ENCODE measurements at places on chromosomes 6 and 20.
A peak's percentile ranks its signal among the peaks of the same experiment; 100 is the strongest.

DNA sequence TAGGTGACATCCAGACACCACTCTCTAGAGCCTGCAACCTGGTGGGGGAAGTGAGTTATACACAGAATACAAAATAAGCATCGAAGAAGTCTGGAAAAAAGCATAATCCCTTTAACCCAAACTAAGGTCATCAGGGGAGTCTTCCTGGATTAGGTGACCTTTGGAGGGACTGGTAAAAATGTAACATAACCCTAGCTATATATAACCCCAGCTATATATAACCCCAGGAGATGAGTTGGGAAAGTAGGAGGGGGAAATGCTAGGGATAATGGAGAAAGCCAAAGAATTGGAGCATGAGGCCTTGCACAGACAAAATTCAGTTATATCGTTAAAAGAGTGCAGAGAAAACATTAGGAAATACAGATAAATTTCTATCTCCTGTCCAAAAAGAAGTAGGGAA, 164.8 kb downstream of the QRSL1 start:
- DNase-seq, result no peak

DNA sequence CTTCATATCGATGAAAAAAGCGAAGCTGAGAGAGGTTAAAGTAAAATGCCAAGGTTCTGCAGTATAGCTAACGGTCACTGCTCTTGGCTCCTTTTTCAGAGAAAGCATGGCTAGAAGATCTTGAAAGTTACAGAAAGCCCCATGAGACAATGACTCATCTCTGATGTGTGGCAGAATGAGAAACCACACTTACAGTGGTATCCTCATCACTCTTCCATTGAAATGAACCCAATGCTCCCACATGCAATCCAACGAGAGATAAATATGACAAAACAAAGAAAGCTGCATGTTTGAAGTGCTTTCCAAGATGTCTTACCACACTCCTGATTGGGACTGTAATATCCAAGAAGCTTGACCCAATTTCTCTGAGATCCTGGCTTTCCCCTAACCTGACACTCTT, 694.9 kb downstream of the PRKN start:
- DNase-seq, result no peak

- DNase-seq, result no peak
Observed at GRCh38 chr6:47071681-47072080, 29.5 kb upstream of the ADGRF1 start.

DNA sequence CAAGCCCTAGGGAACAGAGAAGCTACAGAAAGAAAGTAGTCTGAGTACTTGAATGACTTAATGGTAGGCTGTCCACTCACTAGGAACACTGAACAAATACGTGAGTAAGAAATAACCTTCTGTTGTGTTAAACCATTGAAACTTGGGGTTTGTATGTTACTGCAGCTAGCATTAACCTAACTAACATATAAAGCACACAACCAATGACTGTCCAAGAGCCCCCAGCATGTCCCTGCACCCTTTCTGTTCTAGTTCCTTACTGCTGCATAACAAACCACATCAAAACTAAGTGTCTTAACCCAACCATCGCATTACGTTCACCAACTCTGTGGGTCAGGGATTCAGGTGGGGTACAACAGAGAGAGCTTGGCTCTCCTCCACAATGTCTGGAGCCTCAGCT, 10.5 kb upstream of the RNF8 start:
- DNase-seq, result no peak

DNA sequence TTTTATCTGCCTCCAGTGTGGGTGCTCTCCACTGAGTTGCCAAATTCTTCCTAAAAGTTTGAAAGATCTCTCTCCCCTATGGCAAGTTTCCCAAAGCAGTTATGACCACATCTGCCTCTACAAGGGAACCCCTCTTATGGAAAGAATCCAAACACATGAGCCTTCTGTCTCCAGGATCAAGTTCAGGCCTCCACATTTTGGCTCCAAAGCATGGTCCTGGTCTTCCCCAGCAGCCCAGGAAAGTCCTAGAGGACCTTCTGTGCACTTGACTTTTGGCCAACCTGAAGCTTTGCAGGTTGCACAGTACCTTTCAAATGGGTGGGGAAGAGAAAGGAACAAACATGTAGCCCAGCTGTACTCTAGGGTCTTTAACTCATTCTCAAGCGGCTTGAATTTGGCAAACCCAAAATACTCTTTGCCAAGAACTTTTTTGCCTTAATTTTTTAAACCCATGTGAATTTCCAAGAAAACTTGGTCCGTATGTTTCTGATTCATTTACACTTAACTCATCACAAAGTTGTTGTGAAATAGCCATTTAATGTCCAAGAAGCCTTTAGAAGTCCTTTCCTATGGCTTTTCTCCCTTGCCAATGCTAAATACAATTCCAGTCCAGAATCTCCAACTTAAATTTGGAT, 240.1 kb upstream of the TBX18 start:
- no peak for DNase-seq

DNA sequence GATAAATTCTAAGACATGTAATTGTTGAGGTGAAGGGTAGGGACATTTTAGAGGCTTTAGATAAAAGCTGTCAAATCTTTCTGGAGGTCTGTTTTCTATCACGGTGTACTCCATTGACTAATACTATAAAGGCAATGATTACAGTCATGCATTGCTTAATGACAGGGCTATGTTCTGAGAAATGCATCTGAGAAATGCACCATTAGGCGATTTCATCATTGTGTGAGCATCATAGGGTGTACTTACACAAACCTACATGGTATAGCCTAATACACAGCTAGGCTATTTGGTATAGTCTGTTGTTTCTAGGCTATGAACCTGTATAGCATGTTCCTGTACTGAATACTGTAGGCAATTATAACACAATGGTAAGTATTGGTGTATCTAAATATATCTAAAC, 71.3 kb upstream of the FYN start:
- DNase-seq, result no peak

DNA sequence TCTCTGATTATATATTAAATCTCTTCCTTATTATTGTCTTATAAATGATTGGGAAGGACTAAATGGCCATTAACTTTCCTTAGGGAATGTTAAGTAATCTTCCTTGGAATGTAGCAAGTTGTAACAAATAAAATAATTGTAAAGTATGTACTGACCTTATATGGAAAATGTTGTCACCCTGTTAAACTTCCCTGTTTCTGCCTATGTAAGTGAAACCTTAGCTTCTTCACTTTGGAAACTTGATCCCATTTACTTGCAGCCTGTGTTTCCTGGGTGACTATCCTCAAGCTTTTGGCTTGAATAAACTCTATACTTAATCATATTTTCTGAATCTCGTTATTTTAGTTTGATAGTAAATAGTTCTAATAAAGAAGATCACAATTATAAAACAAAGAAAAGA, 519.5 kb upstream of the PTCHD4 start:
- no peak for DNase-seq

DNA sequence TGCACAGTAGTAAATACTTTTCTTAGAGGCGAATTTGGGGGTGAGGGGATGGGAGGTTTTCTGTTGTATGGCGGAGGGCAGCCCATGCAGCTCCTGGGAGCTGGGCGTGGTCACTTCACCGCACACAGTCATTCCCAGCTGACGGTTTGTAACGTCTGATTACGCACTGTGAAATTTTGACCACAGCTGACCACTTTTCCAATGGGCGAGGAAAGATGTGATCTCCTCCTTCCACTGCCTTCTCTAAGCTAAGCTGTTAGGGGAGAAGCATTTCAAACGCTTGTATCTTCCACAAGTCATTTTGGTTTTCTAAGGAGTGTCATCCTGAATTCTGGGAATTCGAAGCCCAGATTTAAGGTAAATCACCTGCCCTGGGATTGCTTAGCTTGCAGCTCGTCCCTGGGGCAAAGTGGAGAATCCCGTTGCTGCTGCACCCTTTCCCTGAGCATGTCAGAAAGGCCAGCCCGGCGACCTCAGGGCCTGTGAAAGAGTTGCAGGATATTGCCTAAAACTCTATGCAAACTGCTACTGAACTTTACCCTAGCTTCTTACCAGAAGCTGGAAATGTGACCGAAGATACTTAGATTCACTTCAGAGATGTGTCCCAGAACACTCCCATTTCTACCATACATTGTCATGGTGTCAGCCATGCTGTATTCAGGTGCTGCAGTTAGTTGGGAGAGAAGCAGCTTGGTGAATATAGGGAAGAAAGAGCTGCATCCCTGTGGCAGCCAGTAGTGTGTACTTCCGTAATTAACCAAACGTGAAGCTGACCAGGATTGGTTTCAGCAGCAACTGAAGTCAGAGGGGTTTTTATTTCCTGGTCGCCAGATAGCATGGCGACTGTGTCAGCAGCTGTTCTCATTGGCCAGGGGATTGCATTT, 58.9 kb downstream of the RREB1 start:
- DNase-seq, result peak; percentile 77

DNA sequence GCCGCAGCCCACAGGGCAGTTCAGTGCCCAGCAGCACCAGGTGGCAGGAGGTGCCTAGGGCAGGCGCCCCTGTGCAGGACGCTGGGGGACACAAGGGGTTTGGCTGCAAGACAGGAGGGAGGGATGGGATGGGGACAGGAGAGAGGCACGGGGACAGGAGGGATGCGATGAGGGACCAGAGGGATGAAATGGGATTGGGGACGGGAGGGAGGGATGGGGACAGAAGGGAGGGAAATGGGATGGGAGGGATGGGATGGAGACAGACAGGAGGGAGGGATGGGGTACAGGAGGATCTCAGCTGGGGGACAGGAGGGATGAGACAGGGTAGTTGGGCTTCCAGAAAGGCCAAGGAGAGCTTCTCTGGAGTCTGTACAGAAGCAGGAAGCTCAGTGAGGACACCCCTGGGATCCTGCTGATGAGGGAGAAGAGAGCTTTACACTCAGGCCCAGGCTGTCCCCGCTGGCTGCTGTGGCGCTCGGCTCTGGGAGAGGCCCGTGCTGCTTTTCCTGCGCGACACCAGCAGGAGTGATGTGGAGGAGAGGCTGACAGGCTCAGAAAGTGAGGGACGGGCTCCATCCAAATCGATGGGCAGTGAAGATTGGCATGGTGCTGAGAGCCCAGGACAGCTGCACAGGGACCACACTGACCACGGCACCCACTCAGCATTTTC, 400.8 kb downstream of the SMOC2 start:
- DNase-seq, result no peak

DNA sequence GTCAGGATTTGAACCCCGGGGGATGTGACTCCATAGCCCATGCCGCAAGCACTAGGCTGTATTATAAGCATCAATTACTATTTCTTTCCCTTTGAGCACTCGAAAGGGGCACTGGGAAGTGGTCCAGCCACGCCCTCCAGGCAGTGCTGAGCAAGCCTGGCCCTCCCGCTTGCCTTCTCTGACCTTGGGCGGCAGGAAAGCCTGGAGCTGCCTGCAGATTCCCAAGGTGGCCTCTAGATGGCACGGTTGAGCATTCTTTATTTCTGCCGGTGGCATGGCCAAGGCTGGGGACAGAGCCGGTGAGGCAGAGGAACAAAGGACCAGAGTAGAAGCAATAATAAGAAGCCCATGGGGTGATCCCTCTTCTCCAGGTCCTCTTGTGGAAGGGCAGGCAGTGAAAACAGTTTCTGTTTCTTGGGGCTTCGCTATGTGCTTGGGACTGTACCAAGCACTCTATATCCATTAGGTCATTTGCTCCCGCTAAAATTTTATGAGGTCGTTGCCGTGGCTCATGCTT, 32.0 kb downstream of the ARHGAP40 start:
- DNase-seq, result peak; percentile 50

- DNase-seq, result peak; percentile 83
Observed at GRCh38 chr20:37356387-37356786, 10.4 kb downstream of the SRC start.

DNA sequence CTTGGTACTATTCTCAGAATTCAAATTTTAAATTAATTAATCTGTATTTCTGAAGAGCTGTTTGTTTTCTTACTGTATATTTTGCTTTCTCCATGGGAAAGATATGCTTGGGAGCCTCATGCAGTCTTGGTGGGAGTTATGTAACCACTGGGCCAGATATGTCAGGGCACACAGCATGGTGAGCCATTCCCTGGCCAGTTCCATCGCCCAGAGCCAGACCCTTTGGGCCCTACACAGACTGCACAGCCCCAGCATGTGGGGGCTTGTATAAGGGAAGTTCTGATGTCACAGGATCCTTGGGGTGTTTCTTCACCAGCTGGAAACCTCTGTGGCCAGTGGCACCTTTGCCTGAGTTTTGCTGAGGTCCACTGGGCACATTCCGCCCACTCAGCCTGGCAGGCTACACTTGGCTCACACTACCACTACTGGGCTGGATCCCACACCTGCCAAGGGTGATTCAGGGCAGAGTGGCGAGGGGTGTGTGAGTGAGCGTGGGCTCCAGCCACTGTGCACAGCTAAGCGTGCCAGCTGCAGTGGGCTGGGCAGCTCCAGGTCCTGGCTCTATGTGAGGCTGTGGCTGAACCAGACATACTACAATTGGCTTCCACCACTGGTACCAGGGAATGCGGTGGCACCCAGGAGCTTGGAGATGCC, 293.5 kb downstream of the ARHGAP18 start:
- DNase-seq, result no peak

- peak; percentile 14 for DNase-seq
Observed at GRCh38 chr20:40575851-40576250, 113.2 kb downstream of the MAFB start.

- no peak for DNase-seq
Observed at GRCh38 chr6:56232436-56232835, 14.9 kb downstream of the COL21A1 start.

DNA sequence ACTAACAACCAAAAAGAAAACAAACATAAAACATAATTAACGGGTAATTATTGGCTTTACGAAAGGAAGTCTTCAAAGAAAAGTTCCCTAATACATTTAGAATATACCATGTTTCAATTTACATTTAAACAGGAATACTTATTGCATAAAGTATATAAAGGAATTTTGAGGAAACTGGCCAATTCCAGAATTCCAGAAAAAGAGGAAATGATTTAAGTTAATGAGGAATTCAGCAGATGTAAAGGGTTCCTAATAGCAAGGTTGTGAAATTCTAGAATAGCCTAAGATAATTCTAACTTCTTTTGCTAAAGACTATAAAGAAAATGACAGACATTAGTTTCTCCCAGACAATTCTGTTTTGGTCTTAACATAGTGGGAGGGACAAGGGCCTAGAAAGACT, 35.0 kb downstream of the DTNBP1 start:
- no peak for DNase-seq

GRCh38 chr6:133837801-133838349, 51.0 kb upstream of the TCF21 start:
- no peak for DNase-seq

- DNase-seq, result no peak
Observed at GRCh38 chr20:40958598-40958997, 70.0 kb upstream of the TOP1 start.

- DNase-seq, result no peak
Observed at GRCh38 chr6:24340998-24341938, 16.6 kb downstream of the DCDC2 start.

GRCh38 chr6:120447605-120448004, 886.7 kb downstream of the TBC1D32 start:
- DNase-seq, result no peak

All from MV-4-11 (cell line).